Activated T-helper 1 cell treated with Interleukin-2 at 50 U/mL for 16 hours (primary cell): ENCODE measurements at places on chromosomes 13 and 19.
A peak's percentile ranks its signal among the peaks of the same experiment; 100 is the strongest.

- no peak for DNase-seq
Observed at GRCh38 chr13:110629735-110630134, 14.4 kb downstream of the NAXD start.

DNA sequence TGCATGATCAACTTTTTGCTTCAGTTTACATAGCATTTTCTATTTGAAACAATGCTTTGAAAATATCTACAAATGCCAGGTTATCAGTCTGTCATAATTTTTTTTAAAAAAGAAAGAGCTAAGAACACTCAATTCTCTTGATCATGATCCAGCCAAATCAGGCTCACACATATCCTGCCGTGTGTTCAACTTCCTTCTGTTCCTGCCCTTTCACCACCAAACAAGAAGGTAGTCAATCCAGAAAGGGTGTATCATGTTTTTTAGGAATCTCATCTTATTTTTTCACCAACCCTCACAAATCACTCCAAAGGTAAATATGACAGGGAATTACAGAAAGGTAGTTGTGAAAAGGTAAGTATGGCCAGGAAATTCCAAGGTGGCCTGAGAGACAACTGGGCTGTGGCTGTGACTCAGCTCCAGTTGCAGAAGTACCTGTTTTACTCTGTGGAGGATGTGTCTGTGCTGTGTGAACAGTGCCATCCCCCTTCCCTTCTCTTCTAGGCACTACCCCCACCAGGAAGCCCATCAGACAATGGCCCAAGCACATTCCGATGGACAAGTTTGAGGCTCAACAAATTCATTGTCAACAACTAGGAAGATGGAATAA lies 138.8 kb upstream of the GJB6 start:
- DNase-seq, result no peak

- peak; percentile 40 for DNase-seq
Observed at GRCh38 chr19:45250832-45251451, at the start of gene MARK4. Gene MARK4 (plus strand): TSS chr19:45251271. CDS start chr19:45251589, 318 bp downstream.

DNA sequence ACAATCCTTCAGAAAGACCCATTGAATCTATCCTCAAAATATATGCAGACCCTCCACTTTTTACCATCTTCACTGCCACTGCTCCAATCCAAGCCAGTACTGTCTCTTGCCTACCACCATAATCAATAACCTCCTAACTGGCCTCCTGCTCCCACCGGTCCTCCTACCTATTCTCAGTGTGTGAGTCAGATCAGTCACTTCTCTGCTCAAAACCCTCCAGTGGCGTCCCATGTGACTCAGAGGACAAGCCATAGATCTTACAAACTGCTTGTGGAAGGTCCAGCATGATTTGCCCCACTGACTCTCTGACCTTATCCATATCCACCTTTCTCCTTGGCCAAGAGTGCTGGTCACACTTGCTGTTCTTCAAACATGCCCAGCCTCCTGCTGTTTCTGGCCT lies 23.4 kb upstream of the MBNL2 start:
- DNase-seq, result no peak

- DNase-seq, result no peak
Observed at GRCh38 chr13:109924376-109924775, 138.0 kb upstream of the IRS2 start.

- DNase-seq, result no peak
Observed at GRCh38 chr13:38686577-38687245, at the start of gene FREM2. Gene FREM2 (plus strand): TSS chr13:38687077. CDS start chr13:38687345, 268 bp downstream.

DNA sequence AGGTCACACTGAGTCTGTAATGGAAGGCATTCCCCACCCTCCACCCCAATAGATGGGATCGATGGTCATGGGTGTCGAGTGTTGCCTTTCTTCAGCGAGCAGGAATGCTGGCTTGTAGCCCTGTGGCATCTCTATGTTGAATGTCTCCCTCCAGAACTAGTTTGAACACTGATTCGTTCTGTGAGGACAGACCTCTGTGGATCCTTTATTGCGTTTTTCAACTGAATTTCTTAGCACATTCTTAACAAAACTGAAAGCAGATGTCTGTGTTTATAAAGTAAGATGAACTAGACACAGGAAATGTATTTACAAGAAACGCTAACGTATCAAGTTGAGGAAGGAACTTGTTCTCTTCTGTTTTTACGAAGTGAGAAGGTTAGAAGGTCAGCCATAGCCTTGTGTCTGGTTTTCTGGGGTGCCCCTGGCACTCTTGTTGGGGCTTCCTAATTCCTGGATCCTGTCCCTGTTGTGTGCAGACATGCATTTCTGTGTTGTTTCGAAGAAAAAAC lies 36.8 kb upstream of the TM9SF2 start:
- no peak for DNase-seq

GRCh38 chr19:35898499-35898809 lies 1.9 kb downstream of the NFKBID start:
- DNase-seq, result no peak

- DNase-seq, result no peak
Observed at GRCh38 chr13:114243971-114244370, 9.3 kb downstream of the CDC16 start.

DNA sequence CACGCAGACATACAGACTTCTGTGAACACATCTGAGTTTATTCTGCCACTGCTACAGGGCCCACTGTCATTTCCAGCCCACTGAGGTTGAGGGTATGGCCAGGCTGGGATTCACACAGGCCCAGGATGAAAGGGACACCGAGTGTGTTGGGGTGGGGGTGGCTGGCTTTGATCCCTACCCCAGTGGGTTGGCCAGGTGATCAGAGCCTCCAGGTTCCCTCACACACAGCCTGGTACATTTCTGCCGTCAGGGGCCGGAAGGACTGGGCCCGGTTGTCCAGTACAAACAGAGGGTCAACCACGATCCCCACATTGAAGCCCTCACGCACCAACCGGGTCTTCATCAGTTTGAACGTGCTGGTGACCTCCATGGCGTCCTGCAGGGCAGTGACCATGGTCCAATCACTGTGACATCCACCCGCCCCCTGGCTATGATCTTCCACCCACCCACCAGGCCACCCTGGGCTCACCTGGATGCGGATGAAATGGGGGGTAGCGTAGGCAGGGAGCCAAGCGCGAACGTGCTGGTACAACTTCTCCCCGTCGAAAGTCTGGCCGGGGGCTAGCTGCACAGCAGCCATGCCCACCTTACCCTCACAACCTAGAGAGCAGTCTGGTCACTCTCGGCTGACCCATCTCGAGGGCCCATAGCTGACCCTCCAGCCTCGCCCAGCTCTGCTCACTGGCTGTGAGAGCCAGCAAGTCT lies 13.3 kb downstream of the SLC27A5 start:
- no peak for DNase-seq

DNA sequence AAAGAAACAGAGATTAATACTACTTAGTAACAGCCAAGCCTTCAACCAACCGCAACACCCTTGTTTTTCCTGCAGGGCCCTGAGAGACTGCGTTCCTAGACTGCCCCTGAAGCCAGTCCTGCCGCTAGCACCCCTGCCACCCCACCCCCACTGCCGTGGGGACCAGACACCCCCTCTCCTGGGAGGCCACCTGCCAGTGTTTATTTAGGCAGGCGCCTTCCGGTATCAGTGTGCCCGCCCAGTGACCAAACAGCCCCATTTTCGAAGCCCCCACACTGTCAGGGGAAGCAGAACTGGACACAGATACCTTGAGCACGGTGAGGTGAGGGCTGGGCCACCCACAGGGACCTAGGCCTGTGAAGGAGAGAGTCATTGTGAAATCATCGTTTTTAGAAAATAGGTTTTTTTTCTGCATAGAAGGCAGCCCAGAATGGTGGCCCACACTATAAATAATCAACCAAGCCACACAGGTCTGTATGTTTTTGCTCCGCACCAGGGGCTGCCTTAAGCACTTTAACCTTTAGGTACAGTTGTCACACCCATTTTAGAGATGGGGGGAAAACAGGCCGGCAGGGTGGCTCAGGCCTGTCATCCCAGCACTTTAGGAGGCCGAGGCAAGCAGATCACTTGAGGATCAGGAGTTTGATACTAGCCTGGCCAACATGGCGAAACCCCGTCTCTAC lies 3.5 kb upstream of the TLE5 start:
- no peak for DNase-seq

DNA sequence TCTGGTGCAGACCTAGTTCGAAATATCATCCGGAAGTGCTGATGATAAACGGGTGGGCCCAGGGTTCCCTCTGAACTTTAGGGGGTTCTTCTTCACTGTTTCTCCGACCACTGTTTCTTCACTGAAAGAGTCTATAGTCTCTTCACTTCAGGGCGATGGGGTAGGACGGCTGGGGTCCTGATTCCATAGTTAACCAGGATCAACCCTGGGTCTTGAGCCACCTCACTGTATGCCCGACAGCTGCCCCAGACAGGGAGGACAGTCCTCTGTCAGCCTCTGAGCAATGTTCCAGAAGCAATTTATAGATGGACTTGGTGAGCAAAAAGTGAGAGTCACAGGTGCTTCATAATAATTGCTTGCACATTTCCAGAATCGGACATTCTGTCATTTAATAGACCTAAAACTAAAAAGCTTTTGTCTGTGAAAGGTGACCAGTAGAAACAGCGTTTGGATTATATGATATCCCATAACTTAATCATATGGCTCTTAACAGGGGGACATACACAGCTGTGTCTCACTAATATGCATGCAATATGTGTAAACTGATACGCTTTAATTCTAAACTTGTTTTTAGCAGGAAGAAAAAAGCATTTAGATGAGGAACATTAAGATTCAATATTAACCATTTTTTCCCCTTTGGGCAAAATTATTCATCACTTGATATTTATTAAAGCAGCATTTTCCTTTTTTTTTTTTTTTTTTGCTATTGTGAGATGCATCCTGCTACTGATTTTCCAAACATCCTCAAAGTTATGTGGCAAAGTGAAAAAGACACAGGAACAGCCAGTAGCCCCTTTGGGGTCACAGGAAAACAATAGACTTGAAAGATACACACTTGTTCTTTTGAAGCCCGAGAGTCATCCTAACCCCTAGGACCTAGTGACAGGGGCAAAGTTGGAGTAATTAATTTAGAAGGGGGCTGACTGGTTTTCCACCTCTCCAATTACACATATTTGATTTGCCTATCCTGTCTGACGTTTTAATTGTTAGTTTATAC lies 277.0 kb downstream of the ZNF536 start:
- no peak for DNase-seq

- DNase-seq, result no peak
Observed at GRCh38 chr19:5281588-5281987, 59.0 kb downstream of the PTPRS start.

DNA sequence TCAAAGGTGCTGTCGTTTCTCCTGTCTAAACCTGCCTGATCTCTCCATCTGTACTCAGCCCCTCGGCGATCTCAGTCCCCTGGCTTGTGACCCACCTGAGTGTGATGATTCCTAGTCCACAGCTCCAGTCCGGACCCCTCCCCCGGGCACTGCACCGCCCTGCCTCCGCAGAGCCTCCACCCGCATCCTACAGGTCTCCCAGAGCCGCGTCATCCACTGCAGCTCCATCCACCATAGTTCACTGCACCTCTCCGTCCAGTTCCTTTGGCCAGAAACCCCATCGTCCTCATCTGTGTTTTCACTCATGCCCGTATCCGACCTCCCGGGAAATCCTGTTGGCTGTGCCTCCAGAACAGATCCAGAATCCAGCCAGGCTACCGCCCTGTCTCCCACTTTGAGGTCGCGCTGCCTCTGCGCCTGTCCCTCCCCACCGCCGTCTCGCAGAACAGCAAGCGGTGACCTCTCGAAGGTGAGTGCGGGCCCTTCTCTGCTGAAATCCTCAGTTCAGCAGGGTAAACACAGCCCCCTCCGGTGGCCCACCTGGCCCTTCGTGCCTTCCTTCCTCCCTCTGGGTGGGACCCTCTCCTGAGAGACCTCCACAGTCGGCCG lies 51.9 kb upstream of the MCF2L start:
- DNase-seq, result no peak

- DNase-seq, result no peak
Observed at GRCh38 chr19:46133777-46134241, 9.3 kb upstream of the IGFL3 start.

- DNase-seq, result no peak
Observed at GRCh38 chr13:77118134-77118533, 91.2 kb upstream of the FBXL3 start.

DNA sequence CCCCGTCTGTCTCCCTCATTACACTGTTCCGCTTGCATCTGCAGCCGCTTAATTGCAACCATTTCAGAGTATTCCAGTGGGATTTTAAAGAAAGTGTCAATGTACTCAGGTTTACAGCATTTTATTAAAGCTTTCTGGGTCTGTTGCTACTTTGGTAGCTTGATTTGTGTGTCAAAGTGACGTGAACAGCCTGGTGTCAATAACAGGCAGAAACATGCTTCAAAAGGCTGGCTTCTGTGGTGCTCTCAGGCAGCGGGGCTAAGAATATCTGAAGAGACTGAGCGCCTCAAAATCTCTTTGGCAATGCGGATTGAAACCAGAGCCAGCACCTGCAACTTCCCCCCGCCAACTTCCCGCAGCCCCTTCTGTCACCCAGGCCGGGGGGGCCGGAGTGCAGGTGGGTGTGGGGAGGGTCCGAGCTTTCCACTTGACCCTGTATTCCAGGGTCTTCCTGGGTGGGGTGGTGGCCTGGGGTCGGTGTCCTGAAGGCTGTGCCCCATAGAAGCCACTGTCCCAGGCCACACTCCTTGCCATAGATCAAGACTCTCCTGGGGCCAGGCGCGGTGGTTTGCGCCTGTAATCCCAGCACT lies 81.2 kb downstream of the KDM4B start:
- no peak for DNase-seq

DNA sequence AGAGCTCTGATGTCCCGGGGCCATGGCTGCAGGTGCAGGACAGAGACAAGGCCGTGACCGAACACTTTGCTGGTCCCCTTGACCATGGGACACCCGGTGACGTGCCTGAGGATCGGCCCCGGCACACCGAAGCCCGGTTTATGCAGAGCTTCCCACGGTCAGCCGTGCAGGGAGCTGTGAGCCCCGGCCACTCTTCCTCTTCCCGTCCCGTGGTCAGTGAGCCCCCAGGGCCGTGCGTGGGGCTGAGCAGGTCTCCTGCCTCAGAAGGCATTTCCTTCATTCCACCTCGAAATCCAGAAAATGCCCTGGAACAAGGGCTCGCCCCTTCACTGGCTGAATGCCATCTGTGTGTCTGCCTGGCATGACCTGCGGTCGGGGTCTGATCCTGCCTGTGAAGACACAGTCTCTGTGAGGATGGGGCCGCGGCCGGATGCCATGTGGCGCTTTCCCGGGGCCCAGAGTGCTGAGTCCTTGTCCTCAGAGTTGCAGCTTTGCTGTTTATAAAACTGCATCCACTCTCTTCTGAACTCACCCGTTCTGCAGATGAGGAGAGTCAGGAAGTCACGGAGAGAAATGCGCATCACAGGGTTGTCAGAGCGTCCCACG lies 16.9 kb downstream of the MCF2L start:
- no peak for DNase-seq

DNA sequence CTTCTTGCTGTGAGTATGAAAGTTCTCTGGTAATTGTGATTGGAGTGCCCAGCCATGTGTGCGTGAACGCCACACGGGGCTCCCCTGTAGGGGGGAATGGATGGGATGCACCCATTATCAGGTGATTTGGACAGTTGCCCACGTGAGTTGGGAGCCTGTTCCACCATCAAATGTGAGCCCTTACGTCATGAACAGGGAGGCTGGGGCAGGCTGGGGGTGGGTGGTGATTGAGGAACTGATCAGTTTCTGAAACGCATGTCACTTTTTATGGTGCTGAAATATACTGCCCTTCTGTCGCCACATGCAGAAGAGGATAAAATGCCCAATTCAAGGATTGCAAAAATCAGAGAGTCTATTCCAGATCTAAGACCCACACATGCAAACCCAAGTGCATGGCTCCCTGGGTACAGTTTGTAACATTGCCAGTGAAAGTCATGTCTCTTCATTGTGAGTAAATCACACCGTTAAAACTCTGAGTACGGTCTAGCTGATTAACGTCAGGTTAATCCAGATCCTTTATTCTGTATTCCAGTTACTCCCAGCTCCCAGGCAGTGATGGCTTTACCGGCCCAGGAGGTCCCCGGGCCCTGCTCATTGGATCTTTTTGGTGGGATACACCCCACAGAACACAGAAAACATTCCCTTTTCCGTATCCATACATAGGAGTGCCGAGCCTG lies 90.2 kb downstream of the RAB20 start:
- no peak for DNase-seq
